Cerebellum (tissue), 4 donors: ENCODE measurements at places on chromosomes 12 and 14.

DNA sequence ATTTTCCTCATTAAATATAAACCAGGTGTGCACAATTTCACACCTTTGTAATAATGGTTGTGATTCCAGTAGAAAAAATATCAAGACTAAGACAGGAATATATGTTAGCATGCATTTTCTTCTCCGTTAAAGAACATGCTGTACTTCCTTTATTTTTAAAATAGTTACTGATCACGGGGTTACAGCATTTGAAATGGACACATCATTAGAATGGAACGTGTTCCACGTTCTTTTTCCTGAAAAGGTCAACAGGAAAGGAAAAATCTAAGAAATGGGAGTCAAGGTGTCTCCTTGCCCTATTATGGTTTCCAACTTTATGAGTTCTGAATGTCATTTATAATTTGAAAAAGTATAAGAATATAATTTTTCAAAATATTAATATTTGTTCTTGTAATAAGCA, 1325.7 kb downstream of the SLC16A7 start:
- DNase-seq, result no peak

DNA sequence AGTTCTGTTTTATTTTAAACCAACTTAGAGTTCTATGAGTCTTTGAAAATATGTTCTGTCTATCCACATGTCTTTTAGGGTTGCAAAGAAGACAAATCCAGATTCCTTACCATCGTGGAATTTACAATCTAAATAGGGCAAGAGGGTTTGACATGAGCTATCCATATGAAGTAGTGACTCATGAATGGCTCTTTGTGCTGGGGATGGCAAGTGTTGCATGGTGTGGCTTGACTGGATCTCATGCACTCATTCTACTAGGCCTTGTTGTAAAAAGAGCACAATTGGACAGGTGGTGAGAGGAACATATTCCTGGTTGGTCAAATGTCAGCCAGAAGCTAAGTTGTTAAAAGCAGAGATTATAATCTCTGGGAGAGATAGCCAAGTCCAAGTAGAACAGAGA, 509.1 kb downstream of the DIO2 start:
- DNase-seq, result no peak

DNA sequence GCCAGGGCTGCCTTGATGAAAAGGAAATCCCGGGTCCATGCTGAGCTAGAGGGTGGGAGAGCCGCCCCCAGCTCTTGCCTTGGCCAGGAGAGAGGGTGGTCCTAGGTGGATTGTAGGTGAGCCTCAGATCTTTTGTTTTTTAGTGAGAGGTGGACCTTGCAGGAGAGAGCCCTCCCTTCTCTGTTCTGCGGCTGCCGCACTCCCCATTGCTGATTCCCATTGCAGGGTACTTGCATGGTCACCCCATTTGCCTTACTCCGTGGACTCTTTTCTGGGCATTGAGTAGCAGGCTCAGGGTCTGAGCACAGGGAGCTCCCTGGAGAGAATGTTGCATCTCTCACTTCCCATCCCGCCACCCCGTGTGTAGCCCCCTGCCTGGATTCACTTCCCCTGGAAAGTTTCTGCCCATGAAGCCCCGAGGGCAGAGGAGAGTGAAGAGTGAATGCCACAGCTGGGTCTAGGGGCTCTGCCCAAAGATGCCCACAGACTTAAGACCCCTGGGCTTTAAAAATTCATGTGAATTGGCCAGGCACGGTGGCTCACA, 10.2 kb downstream of the VASH1 start:
- DNase-seq, result no peak

DNA sequence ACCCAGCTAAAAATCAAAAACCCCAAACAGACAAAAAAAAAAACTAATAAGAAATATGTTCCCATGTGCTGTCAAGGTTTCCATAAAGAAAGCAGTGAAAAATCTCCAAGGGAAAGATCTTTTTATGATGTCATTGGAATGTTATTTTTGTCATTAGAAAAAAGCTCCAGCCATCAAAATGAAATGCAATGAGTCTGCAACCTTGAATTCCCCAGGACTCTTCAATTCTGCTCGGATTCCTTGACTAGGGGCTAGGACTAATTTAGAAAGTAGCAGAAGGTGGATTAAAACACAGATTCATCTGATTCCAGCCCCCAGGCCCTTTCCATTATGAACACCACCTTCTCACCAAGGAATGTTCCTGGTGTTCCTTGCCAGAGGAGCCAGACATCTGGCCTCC, 6.0 kb upstream of the PCNX1 start:
- DNase-seq, result no peak

DNA sequence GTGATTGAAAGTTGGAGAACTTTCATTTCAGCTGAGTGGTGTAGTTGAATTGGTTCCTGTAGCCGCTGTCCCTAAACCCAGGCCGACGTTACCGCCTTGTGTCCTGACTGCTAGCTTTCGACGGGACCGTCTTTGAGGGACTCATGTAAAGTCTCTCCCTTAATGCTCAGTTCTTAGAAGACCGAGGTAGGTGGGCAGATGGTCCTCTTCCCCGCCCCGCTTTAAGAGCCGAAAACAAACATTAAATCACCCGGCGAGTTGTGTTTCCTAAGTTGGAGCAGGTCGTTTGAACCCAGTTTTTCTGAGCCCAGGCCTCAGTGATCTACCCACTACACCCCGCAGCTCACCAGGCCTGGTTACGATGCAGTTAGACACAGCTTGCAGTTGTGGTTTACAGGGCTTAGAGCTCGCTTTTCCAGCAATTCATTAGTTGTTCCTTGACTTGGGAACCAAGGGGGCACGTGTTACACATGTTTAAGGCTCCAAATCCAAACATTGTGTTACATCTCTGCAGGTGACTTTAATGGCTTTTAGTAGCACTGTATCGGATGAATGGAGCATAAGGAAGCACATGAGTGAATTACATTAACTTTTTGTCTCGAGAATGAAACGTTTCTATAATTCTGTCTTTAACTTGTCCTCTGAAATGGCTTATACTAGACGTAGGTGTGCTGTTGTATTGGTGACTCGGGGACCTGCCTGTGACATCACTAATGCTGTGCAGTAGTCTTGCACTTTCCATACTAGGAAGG, 790 bp downstream of the NEDD1 start:
- DNase-seq, result peak; percentile 1

DNA sequence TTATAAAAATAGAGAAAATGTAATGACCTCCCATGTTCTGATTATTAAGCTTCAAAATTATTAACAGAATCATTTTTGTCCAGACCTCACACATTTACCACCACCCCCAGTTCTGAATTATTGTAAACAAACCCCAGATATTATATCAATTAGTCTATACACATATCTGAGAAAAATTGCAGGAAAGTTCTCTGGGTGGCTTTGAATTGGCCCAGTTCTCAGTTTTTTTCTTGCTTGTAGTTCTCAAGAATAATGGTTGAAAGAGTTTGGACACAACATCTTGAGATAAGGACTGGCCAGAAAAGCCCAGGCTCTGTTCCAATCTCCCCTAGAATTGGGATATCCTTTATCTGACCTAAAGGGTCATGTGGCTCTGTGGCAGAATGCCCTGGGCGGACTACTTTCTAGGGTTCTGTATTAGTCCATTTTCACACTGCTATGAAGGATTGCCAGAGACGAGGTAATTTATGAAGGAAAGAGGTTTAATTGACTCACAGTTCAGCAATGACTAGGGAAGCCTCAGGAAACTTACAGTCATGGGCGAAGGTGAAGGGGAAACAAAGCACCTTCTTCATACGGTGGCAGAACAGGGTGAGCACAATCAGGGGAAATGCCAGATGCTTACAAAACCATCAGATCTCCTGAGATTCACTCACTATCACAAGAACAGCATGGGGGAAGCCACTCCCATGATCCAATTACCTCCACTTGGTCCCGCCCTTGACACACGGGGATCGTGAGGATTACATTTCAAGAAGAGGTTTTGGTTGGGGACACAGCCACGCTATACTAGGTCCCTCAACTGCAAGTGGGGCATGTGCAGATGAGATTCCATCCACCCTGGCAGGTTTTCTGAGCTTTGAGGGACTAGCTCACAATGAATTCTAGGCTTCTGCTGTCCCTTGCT, 1504.6 kb upstream of the FLRT2 start:
- DNase-seq, result no peak

GRCh38 chr12:84069198-84069597, 843.4 kb downstream of the SLC6A15 start:
- no peak for DNase-seq

DNA sequence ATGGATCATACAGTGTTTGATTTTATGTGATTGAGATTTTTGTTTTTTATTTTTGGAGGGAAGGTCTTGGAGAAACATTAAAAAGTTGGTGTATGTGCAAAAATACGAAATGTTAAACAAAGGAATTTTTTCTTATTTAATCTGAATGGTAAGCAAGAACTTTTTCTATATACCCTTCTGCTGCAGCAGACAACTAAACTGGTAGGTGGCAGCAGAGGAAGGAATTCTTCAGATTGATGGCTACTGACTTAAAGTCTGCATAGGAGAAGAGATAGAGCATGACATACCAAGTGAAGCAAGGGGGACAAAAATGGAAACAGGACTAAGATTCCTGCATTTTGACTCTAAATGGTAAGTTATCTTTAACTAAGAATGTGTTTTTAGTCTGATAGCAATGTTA, 42.0 kb upstream of the A2ML1 start:
- peak; percentile 62 for DNase-seq

DNA sequence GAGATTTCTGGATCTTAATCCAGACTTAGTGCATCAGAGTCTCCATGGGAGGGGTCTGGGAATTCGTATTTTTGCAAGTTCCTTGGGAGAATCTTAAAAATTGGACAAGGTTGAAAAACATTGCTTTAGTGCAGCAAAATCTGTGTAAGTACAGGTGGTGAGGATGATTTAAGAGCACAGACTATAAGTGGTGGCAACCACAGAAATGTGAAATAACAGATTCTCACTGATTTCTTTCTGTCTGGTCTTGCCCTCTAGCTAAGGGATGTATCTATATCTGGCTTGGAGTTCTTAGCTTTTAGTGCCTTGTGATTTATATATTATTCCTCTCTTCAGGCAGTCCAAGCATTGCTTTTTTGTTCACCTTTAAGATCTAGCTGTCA, 116.2 kb downstream of the DIP2B start:
- DNase-seq, result no peak
